Stimulated activated CD8-positive, alpha-beta memory T cell treated with anti-CD3 and anti-CD28 coated beads, Interleukin-7, amount 100 ng/mL, for 1 hour (primary cell): ENCODE measurements at places on chromosomes 12 and 14.

DNA sequence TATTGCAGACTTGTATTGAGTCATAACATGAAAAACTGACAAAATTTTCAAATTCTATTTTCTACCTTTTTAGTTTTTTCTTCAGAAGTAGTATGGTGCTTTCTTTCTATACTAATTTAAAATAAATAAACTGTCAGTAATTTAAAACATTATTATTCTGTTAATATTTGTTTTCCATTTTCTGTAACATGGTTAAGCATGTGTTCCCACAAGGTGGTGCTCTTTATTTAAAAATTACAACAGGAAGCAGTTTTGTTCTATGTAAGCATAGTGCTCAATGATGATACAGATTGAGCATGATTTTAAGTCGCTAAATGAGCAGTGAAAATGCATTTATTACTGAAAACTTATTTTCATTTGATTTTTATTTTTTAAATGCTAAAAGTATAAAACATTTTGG, 114.6 kb downstream of the PPFIA2 start:
- DNase-seq: no peak

DNA sequence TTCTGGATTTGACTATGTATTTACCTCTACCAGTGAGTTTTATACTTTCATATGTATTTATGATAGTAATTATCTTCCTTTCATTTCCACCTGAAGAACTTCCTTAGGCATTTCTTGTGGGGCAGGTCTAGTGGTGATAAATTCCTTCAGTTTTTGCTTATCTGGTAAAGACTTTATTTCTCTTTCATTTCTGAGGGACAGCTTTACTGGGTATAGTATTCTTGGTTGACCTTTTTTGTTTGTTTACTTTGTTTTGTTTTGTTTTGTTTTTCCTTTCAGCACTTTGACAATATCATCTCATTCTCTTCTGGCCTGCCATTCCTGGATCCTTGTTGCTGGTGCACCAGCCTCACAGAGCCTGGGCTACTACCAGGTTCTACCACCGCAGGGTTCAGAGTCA, 53.9 kb upstream of the NFKBIA start:
- DNase-seq: no peak

- DNase-seq: no peak
Measured at GRCh38 chr14:84420221-84420620, 1109.7 kb upstream of the FLRT2 start.

DNA sequence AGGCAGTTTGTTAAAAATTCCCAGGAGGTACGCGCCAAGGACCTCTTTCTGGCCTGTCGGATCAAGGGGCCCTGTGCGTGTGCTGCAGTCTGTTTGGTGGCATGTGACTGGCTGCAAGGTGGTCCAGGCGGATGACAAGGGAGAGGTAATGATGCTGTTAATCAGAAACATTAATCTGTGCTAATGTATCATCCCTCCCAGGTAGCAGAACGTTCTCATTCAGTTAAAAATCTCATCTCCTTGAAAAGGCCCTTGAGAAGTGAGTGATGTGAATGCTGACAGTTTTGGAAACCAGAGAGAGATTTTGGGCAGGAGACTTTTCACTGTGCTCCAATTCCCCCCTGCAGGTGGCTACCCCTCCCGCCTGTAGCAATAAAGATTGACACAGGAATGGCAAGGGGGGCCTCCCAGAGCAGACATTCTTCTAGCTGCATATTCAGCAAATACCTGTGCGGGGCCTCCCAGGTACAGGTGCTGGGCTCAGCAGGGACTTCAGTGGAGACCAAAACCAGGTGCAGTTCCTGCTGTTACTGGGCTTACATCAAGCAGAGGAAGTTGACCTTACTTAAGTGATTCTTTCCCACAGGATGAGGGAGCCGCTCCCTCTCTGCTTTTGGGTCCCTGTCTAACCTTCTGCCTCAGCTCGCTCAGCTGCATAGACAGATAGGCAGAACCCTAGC, 364.8 kb downstream of the CACNA1C start:
- no peak for DNase-seq

GRCh38 chr12:50057000-50057841, at the start of gene ASIC1:
ASIC1 (plus strand) TSS chr12:50057596; CDS start chr12:50058767, 1,171 bp downstream.
- no peak for DNase-seq

- no peak for DNase-seq
Measured at GRCh38 chr14:104239185-104239775, 100.9 kb downstream of the KIF26A start.

GRCh38 chr12:112380663-112381405, 1.4 kb downstream of the HECTD4 start:
- no peak for DNase-seq
